Amniotic epithelial cell (primary cell): ENCODE measurements at places on chromosomes 7 and 10.

GRCh38 chr10:82390866-82391658 is 516.1 kb downstream of the NRG3 start:
- DNase-seq: no peak

GRCh38 chr7:109076396-109076972 is 506.8 kb downstream of the DNAJB9 start:
- DNase-seq: no peak

DNA sequence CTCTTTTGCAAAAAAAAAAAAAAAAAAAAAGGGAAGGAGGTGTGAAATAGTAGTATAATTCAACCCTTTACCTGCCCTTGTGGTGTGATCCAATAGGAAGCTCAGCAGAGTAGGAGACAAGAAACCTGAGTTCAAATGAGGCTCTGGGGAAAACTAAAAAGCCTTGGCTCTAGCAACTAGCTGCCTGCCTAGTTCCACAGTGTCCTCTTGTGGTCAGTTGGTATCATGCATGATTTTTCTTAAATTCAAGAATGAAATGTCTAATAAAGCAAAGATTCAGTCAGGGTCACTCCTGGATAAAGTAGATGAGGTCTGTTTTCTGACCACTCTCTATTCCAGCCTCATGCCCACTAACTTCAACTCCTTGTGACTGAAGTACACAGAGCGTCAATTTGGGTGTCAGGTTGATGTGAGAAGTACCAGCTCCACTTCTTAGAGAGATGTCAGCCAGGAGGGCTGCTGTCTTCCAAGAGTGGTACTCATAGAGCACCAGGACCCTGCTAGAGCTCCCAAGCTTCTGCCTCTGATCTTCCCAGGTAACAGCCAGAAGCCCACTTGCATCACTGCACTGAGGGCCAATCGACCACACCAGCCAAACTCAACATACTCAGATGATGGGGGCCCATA is 10.5 kb downstream of the LSM5 start:
- DNase-seq: peak; percentile 51

DNA sequence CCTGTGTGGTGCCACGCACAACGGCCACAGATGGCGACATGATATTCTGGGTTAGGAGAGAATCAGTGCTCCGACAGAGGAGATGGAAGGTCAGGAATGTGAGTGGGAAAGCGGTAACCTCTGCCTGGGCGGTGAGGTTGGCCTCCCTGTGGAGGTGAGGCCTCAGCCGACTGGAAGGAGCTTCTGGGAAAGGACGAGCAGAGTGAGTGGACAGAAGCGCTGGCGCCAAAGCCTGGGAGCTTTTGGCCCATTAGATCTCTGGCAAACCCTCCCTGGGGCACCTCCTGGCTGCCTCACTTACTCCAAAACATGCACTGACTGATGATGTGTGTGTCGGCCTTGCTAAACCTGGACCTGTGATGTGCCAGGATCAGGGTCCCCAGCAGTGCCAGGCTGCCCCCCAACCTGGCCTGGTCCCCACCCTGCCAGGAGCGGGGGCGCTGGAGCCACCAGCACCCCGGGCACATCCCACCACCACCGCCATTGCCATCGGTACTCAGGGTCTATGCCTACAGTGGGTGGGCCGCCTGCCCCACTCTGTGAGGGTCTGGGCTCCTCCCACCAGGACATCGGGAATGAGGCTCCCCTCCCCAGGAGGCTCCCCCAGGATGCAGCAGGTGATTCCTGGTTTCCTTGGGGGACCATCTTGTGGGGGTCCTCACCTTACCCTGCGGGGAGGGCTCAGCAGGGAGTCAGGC is 51.0 kb downstream of the RASGEF1A start:
- DNase-seq: no peak

GRCh38 chr10:7501157-7501556 is 90.3 kb upstream of the SFMBT2 start:
- no peak for DNase-seq

DNA sequence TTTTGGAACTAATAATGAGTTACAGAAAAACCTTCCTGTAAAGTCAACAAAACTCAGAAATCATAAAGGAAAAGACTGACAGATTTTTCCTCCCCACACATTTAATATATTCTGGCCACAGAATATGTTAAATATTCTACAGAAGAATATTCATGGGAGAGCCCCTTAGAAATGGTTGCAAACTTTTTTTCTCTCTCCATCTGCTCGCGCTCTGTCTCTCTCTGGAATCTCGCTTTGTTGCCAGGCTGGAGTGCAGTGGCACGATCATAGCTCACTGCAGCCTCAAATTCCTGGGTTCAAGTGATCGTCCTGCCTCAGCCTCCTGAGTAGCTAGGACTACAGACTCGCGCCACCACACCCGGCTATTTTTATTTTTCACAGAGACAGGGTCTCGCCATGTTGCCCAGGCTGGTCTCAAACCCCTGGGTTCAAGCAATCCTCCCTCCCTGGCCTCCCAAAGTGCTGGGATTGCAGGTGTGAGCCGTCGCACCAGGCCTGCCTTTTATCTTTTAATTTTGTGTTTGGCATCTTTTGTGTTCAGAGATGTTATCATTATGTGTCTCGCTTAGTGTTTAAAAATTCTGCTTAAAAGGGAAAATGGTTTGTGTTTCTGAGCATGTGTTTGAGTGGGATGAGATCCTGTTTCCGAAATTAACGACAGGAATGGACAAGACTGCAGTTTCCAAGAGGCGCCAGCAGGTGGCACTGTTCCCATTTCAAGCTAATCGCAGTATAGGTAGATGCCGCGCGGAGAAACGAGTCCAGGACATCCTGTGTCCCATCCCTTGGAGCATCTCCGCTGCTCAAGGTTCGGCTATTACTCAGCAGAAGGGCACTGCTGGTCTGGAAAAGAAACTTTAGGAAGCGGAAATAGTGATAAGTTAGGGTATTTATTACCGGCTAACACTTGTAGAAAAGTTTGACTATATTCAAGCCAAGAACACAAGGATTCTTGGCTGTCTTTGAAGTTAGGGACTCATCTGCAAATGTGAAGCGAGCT is 23.1 kb upstream of the ST7 start:
- DNase-seq: peak; percentile 61

DNA sequence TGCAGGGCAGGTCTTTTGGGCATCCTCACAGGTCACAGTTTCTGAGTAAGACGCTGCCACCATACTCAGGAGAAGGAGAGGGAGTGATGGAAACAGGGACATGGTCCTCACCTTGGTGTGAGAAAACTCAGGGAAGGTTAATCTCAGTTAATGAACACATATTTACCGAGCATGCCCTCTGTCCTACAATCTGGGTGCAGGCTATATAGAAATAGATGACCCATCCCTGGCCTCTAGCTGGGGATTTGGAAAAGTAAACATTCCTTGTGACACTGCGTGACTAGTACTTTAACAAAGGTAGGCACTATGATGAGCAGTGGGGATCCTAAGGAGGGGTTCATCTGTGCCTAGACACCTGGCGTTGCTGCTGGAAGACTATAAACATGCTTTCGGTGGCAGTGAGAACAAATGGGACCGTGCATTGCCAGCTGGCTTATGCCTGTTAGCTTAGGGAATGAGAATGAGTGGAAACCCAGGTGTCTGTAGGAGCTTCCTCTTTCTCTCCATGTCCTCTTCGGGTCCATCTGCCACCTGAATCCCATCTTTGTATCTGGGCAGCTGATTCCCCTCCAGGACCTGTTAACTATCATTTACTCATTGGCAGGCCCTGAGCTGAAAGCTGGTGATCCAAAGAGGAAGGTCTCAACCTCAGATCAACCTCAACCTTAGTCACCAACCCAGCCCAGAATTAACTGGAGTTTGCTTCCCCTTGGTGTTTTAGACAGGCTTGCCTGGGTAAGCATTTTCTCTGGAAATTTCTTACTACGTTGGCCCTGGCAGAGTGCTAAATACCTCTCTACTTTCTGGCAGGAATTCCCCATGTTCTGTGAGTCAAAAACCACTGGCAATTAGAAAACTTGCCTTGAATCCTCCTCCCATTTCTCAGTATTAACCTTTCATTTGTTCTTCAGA is 794 bp downstream of the MBL2 start:
- DNase-seq: peak; percentile 21

- DNase-seq: no peak
Observed at GRCh38 chr7:133819695-133820094, 307.4 kb upstream of the LRGUK start.

GRCh38 chr10:18043148-18044006 is 91.7 kb downstream of the SLC39A12 start:
- no peak for DNase-seq

- DNase-seq: no peak
Observed at GRCh38 chr7:129870668-129871067, 82.1 kb downstream of the UBE2H start.

GRCh38 chr10:33483816-33484190 is 149.3 kb upstream of the NRP1 start:
- DNase-seq: no peak

- DNase-seq: peak; percentile 48
Observed at GRCh38 chr10:70890917-70891431, 2.6 kb upstream of the PCBD1 start.

DNA sequence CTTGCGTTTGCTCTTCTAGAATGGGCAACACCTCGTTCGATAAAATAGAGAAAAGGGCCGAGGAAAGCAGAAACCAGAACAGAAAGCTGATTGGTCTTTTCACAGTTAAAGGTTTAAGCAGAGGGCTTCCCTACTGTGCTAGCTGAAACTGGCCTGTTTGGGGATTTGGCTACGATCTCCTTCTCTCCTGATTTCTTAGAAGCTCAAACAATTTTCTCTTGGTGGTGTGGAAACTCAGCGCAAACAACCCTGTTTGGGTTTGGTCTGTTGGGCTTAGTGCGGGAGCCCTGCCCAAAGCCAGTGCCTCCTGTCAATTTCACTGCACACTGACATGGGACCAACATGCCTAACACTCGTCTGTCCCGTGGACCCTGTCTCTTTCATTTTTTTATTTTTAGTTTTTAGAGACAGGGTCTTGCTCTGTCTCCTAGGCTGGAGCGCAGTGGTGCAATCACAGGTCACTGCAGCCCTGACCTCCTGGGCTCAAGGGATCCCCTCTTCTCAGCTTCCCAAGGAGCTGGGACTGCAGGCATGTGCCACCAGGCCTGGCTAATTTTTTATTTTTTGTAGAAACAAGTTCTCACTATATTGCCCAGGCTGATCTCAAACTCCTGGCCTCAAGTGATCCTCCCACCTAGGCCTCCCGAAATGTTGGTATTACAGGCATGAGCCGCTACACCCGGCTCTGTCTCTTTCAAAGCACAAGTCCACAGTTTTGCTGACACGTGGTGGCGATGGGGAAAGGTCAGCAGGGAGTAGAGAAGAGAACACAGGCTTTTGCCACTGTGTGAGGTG is 16.5 kb upstream of the BNIP3 start:
- DNase-seq: no peak

- no peak for DNase-seq
Observed at GRCh38 chr7:136655414-136655813, 213.0 kb upstream of the CHRM2 start.

DNA sequence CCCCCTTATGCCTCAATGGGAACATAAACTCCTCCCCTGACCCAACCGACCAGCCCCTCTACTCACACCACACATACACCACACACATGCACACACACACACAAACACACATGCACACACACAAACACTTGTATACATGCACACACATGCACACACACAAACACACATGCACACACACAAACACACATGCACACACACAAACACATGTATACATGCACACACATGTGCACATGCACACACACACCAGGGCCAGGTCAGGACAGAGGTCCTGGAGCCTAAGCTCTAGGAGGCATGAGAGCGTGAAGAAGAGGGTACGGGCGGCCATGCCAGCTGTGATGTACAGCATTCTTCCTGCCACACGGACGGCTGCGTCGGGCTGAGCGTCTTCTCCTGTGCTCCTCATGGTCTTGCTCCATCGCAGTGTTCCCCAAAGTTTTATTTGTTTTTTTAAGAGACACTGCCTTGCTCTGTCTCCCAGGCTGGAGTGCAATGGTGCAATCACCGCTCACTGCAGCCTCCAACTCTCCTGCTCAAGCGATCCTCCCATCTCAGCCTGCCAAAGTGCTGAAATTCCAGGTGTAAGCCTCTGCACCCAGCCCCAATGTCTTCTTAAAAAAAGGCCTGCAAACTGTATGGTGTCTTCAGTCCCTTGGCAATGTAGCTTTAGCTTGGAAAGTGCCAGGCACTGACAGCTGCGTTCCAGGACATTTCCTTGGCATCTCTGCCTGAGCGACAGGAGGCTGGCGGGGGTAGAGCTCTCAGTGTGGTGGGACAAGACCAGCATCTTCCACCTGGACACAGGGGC is 38.8 kb upstream of the INPP5A start:
- DNase-seq: no peak

DNA sequence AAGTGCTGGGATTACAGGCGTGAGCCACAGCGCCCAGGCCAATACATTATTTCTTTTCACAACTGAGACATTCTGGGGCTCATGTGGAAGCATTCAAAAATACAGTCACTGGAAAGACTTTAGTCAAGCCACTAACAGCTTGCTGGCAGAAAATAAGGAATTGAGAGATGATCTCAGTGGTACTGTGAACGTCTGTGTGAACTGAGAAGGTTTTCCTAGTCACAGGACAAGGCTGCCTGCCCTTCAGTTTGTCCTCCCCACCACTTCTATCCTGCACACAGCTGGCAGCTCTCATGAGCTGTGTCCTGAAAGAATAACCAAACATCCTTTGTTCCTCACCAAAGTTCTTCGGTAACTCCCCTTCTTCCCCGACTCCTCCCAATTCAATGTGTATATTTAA is 31.3 kb upstream of the ITGA8 start:
- DNase-seq: no peak

- DNase-seq: peak; percentile 73
Observed at GRCh38 chr7:65251851-65252620, 121.6 kb upstream of the ZNF92 start.

DNA sequence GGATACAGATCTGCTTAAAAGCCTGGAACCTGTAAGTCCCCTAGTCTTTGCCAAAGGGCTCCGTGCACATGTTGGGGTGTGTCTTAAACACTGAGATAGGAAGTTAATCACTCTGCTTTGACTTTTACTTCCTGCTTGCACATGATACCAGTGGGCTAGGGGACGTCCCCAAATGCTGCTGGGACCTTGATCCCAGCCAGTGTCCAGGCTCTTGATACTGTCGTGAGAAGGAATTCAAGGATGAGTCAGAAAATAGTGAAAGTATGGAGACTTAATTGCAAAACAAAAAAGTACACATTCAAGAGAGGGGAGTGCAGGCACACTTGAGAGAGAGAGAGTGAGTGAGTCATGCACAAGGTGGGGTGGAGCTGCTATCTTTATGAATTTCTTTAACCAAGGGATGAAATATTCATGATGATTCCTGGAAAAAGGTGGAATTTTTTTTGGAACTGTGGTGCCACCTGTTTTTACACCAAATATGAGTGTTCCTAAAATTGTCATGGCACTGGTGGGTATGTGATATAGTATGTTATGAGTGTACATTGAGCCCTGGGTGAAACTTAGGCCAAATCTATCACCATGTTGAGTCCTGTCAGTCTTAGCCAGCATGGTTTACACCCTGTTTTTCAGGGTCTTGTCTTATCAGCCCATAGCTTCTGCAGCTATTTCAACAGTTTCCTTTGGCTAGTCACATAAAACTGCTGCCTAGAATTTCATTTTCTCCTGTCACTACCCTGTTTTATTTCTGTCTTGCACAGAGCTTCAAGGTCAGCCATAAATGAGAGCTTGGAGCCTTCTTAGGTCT is 88.3 kb upstream of the CYP26C1 start:
- DNase-seq: peak; percentile 90

DNA sequence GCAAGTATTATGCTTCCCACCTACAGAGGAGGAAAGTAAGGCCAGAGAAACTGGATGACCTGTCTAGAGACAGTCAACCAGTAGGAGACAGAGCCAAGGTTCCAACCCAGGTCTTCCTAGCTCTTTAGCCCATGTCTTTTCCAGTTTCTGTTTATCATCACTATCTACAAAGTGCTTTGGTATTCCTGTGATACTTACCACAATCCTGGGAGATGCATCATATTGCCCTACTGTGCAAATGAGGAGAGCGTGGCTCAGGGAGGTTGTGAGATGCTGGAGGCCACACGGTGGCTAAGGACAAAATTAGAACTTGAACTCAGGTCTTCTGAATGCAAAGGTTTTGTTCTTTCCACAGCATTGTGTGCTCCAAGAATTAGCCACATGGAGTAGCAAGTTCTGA is 11.2 kb upstream of the PLEKHA1 start:
- DNase-seq: no peak
